D721Med (cell line): ENCODE measurements at places on chromosomes 2 and 18.

- no peak for DNase-seq
Observed at GRCh38 chr2:130899306-130899705, 62.6 kb downstream of the ARHGEF4 start.

DNA sequence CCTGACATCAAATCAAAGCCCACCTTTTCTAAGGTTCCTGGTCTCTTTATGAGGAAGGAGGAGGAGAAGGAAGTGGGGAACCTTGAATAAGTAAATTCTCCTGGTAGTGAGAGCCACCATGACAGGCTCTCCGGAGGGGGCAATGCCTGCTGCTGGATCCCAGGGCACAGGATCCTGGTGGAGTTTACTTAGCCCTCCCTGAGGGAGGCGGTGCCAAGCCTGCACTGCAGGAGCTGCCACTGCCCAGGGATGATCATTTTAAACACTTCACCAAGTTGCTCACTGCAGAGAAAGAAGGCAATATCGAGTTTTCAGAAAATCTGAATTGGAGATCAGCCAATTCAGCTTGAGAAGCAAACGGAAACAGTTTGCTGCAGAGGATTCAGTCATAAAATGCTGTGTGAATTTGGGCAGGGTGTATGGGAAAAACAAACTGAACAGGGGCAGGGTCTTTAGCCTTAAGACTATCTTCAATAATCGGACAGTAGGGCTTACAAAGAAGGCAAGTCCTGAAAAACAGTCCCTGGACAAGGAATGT is 200.7 kb downstream of the RAD51AP2 start:
- no peak for DNase-seq

DNA sequence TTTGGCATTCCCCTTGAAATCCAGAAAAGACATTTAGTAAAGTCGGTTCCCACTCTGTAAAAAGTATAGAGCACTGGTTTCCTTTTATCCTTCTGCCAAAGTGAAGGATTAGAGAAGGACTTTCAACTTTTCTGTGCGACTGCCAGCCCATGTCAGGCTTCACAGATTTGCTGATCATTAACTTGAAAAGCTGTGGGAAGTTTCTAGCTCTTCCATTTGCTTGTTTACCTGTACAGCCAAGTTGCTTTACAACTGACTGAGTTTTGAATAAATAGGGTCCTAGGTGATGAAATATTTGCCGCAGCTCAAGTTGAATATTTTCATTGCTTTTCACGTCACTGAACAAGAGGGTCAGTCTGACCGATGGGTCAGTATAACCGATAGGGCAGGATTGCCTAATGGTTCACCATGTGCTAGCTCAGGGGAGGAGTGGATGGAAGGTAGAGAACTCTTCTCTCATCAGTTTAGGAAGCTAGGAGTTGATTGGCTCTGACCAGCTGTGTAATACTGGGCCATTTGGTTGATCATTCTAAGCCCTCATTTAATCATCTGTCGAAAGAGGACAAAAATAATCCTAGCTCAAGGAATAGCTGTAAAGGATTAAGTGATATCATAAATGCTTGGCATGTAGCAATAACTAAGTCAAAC is 30.4 kb downstream of the UPP2 start:
- DNase-seq = peak; percentile 14

- no peak for DNase-seq
Observed at GRCh38 chr2:68280348-68280747, 28.0 kb upstream of the PPP3R1 start.

DNA sequence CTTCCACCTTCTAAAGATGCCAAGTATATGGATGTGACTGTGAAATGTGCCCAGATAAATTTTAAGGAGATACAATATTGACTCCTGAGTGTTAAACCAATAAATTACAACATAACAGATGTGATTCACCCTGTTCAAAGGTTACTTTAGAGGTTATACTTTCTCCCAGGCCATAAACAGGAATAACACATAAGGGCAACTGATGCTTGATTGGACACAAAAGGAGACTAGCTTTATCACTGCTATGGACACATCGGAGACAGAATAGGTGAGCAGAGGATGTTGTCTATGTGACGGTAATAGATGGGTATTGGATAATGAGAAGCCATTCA is 31.9 kb upstream of the SLC25A52 start:
- no peak for DNase-seq

DNA sequence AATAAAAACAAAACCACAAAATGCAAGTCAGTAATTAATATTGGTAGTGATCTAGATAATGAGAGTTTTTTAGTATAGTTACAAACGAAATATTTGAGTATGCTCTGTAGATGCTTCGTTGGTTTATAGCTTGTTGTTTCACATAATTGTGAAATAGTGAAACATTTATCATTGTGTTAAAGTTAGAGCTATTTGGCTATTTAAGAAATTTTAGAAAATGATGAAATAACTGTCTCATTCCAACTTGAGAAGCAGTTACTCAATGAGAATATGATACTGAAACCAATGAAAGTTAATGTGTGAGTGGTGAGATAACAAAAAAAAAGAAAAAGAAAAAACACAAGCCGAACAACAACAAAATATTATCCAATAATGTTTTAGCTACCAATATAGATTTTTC is 475.6 kb upstream of the ZEB2 start:
- no peak for DNase-seq

GRCh38 chr2:63013438-63013837 is 37.2 kb upstream of the OTX1 start:
- DNase-seq = no peak

GRCh38 chr2:66528974-66529724 is 94.2 kb downstream of the MEIS1 start:
- no peak for DNase-seq

DNA sequence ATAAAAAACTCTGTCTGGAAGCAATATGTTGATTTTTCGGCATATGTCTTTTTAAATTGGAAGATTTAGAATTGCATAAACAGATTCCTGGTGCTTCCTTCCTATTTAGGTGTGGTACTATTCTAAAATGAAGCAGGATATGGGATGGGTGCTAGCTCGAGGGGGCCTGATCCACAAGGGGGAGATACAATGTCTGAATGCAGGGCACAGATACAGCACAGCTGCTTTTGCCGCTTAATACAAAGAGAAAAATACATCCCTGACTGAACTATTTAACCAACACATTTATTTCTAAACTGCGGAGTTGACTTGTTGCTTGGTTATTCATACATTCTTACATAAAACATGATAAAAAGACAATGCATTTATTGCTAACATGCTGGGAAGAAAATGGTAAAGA is 169.1 kb downstream of the TMEFF2 start:
- DNase-seq = no peak

- no peak for DNase-seq
Observed at GRCh38 chr2:43348908-43349661, 122.7 kb upstream of the ZFP36L2 start.

- no peak for DNase-seq
Observed at GRCh38 chr2:12764075-12764730, 47.5 kb downstream of the TRIB2 start.

- no peak for DNase-seq
Observed at GRCh38 chr2:217562871-217563480, 439.8 kb downstream of the TNS1 start.

DNA sequence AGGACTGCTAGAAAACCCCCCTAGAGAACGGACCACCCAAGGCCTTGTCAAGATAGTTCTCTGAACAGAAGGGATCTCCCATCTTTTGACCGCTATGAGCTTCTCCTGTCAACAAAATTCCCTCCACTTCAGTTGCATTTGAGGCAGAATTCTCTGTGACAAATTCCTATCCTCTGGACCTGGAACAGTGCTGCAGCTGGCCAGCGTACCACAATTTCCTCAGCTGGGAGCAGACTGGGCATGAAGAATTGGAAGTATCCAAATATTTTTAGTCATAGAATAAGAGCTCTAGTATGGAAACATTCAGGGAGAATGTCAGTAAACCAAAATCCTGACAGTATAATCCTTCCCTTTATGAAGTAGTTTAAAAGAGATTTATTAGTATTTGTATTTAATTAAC is 147.1 kb upstream of the BOD1L2 start:
- DNase-seq = no peak

DNA sequence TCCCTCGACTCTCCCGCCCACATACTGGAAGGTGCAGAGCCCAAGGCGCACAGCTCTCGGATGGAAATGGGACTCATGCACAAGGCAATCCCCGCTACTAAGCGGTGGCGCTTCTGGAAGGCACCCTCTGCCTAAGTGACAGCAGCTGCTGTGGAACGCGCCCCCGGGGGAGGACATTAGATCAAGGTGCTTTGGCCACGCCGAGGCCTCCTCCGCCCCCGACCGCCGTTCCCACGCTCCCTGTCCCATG is 202 bp downstream of the MCEE start:
- DNase-seq = no peak
